Mesothelial cell of epicardium (in vitro differentiated cells): ENCODE measurements at places on chromosomes 11 and 22.

DNA sequence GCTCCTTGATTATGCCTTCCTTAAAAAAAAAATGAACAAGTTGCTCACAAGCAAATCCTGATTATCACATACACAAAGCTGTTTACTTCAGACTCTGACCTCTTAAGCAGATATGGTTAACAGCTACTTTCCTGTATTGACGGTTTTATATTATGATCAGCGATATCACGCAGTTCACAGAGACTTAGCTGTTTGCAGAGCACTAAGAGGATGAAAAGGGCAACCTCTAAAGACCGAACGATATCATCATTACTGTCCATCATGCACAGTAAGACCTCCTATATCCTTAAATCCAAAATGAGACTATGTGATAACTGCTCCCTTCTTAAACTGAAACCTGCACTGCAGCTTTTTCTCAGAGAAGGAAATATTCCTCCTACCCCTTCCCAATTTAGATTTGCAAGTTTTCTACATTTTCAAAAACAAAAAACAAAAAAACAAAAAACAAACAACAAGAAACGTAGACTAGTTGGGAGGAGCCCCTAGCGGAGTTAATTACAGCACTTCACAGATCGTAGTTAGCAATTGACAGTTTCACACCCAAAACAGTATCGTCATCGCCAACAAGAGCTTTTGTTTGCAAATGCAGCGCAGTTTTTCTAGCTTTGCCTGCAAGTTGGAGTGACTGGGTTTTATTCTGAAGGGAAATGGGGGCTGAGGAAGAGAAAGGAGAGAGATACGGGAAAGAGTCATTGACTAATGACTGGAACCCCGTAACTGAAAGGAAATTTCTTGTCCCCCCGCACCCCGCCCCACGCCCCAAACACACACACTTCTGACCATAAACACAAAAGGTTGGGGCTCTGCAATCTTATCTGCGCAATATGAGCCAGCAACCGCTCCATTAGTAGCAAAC is 1.2 kb downstream of the DDX6 start:
- no peak for DNase-seq

DNA sequence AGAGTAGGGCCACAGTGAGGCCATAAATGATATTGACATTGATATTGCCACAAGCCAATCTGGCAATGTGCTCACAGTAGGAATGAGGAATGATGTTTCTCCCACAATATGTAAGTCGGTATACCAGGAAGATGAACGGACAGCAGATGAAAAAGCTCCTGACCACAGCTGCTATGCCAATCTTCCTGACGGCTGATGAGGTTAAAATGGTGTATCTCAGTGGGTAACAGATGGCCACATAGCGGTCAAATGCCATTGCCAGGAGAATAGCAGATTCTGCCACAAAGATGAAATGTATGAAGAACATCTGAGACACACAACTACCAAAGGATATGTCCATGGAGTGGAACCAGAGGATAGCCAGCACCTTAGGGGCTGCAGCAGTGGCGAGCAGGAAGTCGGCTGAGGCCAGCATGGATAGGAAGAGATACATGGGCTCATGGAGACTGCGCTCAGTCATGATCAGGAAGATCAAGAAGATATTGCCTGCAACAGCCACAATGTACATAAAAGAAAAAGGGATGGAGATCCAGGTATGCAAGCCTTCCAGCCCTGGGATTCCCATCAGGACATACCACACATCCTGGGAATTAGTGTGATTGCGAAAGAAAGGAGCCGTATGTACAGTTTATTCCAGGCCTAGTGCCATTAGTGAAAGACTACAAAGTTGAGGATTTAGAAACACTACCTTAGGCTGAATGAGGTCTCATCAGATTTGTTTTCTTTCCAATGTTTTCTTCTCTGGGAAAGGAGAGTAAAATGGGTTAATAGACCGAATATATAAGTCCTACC is 22.2 kb downstream of the OR51V1 start:
- DNase-seq: no peak

- no peak for DNase-seq
Observed at GRCh38 chr22:35451592-35451991, 51.7 kb downstream of the MCM5 start.

DNA sequence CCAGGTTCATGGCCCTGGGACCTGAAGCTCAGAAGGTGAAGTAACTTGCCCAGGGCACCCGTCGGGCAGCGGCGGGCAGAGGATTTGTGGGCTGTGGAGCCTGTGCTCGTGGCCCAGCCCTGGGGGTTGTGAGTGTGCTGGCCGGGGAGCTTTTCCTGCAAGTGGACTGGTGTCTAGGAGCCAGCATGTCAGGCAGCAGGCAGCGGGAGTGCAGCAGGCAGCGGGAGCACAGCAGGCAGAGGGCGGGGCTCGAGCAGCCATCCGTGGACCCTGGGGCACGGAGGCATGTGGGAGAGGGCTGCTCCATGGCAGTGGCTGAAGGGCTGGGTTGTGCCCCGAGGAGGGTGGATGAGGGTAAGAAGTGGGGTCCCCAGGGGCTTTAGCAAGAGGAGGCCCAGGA is 72.7 kb upstream of the PPP6R3 start:
- no peak for DNase-seq

DNA sequence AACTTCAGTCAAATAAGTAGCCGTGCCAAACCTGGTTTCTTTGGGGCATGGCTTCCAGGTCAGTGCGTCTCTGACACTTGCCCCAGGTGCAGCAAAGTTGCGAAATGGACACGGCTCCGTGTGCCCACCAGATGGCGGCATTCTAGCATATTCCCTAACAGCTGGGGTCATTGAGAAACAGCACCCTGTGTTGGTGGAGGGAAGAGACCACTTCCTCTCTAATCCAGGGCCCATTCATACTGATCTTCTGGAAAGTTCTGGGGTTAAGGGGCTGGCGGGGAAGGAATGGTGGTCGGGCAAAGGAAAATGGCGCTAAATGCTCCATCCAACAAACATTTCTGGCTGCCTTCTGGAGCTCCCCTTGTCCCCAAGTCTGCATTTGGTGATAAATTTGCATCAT is 141.2 kb upstream of the TIMP3 start:
- DNase-seq: peak; percentile 40

DNA sequence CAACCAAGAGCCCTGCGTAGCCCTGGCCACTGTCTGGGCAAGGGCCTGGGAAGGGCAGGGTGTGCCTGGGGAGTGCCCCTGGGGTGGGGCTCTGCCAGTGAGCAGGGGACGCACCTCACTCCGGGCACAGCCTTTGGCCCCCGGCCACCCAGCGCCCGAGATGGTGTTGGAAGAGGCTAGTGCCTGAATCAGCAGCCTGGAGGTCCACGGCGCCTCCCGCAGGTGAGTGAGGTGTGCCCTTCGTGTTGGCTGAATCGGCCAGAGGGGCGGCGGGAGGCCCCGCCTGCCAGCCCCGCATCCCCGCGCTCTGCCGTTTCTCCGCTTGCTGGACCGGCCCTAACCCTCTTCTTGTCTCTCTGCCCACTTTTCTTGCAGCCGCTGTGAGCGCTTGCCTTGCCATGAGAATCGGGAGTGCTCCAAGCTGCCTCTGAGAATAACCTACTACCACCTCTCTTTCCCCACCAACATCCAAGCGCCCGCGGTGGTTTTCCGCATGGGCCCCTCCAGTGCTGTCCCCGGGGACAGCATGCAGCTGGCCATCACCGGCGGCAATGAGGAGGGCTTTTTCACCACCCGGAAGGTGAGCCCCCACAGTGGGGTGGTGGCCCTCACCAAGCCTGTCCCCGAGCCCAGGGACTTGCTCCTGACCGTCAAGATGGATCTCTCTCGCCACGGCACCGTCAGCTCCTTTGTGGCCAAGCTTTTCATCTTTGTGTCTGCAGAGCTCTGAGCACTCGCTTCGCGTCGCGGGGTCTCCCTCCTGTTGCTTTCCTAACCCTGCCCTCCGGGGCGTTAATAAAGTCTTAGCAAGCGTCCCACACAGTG is 60.1 kb downstream of the FBLN1 start:
- DNase-seq: no peak

DNA sequence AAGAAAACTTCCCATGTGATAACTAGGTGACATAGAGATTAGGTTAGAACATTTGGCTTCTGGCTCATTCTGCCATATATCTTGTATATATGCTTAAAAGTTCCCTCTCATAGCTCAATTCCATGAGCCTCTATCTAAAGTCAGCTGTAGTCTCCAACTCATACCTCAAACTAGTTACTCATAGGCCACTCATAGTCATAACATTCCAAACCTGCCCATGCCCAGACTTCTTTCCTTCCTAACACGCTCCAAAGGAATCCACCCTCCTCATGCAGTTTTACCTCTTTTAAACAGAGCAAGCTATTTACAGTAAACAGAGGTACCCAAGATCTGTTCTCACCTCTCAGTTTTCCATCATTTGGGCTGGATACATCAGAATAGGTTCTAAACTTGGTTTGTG is 39.4 kb downstream of the GLYATL2 start:
- no peak for DNase-seq

DNA sequence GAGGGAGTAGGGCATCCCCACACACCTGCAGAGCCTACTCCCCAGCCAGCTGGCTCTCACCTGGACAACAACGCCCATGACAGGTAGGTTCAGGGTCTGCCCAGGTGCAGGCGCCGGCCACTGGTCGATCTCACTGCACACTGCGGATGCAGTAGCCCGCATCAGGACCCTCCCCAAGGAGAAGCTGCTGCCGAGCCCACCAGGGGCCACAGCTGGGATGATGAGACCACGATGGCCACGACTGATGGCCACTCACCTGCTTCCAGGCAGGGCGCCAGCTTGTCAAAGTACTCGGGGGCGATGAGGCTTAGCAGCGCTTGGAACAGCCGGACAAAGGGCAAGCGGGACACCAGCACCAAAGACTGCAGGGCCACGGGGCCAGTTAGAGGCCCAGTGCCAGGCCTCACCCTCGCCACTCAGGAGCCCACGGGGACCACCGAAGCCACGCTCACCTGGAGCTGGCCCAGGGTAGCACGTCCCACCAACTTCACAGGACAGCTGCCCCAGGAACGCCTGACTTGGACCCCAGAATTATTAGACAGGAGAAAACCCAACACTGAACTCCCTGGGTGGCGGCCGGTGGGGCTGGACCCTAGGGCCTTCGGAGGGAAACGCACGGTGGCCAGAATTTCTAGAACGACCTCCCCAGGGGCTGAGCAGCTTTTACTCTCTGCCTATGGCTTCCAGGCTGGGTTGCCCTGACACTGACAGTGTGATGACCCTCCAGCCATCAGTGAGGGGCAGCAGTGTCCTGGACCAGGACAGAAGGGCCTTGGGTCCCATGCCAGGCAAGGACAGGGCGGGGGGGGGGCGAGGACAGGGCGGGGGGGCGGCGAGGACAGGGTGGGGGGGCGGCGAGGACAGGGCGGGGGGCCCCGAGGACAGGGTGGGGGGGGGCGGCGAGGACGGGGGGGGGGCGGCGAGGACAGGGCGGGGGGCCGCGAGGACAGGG is 8.9 kb upstream of the PLXNB2 start:
- DNase-seq: no peak

DNA sequence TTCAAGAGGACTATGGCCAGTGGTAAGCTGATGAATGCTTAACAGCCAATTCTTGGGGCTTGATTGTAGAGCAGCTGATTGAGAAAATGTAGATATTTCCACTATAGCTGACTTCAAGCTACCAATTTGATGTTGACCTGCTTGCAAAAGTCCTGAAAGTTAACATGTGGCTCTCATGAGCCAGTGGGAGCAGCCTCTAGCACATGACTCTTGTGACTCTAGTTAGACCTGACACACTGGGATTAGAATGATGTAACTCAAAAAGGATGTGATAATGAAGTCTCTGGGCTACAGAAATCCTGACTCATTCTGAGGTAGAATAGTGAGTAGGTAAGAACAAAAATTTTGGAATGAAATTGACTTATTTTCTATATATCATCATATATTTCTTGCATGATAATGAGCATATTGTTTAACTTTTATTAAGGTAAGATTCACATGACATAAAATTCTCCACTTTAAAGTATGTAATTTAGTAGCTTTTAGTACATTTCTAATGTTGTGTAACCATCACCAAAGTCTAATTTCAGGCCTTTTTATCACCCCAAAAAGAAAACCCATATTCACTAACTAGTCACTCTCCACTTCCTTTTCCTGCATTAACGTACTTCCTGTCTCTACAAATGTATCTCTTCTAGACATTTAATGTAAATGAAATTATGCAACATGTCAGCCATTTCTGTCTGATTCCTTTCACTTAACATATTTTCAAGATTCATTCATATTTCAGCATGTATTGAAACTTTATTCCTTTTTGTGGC is 16.1 kb upstream of the OR52H1 start:
- no peak for DNase-seq

DNA sequence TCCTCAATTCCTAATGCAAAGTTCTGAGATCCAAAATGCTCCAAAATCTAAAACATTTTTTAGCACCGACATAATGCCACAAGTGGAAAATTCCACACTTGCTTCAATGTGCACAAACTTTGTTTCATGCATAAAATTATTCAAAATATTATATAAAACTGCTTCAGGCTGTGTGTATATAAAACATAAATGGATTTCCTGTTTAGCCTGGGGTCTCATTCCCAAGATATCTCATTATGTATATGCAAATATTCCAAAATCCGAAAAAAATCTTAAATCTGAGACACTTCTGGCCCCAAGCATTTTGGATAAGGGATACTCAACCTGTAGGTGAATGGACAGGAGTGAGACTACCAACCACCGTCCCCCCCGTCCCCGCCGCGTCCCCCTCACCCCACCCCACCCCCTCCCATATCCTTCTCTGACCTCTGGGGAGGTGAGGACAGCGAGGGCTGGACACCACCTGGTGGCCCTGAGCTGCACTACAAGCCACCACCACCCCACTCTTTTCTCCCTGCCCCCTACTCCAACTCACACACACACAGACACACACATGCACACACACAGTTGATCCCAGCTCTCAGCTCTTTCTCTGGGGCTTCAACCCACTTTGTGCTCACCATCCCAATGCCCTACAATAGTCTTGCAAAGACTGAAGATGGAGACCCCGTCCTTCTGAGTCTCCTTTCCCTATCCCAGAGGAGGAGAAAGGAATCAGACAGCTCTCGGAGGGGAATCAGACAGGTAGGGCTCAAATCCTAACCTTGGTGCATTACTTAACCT is 101.0 kb downstream of the PDE2A start:
- DNase-seq: no peak

DNA sequence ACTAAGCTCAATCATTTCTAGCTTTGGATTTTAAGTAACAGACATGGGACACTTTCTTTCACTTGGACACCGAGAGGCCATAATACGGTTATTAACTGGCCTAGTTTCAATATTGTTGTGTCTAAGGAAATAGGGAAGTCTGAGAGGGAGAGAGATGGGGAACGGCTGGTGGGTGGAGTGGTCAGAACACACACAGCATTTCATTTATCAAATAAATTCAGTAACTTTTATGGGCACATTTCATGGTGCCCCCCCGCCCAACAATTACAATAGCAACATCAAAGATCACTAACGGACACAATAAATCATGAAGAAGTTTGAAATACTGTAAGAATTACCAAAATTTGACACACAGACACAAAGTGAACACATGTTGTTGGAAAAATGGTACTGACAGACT is 10.7 kb downstream of the PRPF19 start:
- no peak for DNase-seq
